ENCODE measurements at places on chromosomes 16 and 17.

DNA sequence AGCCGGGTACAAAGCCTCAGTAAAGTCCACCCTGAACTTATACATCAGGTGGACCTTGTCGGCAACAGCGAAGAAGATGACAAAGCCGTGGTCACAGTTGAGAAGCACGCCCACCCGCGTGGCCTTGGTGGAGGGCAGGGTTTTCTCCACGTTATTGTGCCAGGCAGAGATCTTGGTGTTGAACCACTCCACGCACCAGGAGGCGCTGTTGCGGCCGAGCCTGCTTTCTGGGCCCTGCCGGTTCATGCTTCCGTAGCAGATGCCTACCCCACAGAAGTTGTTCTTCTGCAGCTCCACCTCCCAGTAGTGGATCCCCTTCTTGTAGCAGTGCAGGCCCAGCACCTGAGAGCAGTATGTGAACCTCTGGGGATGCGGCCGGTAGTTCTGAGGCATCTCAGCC, 22.1 kb downstream of the TRIM25 start:
- no peak for DNase-seq

DNA sequence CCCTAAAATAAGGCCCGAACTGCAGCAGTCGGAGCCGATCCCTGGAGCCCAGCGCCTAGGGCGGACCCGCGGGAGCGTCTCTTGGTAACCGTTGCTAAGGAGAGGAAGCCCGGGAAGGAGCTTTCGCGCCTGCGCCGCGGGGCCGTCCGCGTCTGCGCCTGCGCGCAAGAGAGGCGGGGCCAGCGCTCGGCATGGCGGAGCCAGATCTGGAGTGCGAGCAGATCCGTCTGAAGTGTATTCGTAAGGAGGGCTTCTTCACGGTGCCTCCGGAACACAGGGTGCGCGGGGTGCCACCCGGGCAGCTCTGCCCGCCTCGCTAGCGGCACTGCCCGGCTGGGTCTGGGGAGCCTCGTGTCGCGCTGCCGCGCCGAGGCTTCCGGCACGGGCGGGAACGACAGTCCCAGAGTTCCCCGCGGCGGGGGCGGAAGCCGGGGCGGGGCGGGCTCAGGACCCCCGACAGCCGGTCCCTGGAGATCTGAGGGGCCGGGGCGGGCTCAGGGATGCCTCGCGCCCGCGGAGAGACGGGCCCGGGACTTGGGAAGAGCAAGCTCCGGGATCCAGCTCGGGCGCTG, at the start of gene CDK10:
Gene CDK10 (plus strand): TSS at position 170 of the 572 bp plus-strand sequence. CDS start 22 bp downstream, at position 192.
- peak; percentile 89 for DNase-seq

DNA sequence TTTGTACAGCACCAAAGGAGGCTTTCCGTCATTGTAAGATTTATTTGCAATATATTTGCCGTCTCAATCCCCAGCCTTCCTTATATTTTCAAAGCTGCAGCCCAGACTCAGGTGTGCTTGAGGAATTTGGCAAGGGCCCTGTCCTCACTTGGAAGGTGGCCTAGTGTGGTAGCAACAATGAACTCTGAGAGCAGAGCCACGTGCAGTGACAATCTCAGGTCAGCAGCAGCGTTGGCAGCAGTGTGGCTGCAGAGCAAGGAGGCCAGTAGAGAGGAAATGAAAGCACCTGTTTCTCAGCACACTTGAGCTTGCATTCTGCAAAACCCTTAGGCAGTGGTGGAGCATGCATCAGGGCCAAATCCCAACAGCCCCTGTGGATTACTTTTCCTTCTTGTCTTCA, 613.5 kb downstream of the RBFOX1 start:
- DNase-seq = peak; percentile 60

- DNase-seq = no peak
Measured at GRCh38 chr16:11501632-11502031, 85.1 kb downstream of the LITAF start.

DNA sequence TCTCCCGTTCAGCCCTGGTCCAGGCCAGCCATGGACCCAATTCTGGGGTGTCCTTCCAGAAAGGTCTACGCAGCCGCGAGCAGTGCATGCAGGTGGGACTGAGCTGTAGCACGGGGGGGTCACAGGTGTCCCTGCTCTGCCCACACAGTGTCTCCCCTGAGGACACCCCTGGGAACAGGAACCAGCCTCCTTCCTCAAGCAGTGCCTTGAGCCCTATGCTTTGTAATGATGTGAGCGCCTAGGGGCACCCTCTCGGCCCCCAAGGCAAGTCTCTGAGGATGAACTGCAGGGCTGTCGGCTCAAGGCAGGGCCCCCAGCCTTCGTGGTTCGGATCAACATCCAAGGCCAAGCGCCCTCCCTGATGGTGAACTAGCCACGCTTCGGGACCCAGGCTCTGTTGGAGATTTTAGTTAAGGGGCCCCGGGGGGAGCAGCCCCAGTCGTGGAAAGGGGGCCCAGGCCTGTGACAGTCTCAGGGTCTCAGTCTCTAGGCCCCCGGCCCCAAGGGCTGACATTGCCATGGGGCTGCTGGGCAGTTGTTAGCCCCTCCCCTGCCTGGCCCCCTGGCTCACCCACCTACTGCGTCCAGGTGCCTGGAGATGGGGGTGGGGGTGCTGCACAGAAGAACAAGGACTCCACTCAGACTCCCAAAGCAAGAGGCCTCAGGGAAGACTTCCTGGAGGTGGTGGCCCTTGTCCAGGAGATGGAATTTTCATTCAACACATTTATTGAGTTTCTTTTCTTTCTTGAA, 2.3 kb downstream of the IL17C start:
- DNase-seq = no peak

- no peak for DNase-seq
Measured at GRCh38 chr16:24002619-24003018, 166.8 kb downstream of the PRKCB start.

DNA sequence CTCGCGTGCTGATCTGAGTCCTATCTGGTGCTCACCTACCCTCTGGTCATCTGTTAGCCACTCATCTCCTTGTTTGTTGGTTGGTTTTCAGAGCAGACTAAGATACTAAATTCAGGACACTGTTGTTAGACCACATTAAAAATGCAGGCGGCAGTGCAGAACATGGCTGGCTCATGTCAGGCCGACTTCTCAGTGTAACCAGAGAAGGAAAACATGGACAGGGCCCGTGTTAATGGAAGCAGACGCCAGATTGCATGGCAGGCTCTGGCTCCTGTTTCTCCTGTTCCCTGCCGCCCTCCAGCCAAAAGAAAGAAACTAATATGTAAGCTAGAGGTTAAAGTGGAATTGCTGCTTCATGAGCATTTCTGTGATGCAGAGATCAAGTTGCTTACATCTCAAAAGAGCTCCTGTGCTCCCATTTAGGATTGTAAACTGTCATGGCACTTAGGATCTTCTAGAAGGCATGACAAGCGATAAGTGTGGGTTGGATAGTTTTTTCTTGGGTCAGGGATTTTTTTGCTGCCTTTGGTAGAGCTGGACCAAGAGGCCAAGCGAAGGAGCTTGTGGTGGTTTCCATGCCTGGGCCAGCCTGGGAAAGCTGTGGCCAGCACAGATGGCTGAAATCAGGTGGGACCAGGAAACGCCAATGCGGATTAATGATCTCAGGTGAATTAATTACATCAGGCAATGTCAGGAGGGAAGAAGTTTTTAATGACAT, 56.1 kb downstream of the YPEL2 start:
- DNase-seq = no peak

DNA sequence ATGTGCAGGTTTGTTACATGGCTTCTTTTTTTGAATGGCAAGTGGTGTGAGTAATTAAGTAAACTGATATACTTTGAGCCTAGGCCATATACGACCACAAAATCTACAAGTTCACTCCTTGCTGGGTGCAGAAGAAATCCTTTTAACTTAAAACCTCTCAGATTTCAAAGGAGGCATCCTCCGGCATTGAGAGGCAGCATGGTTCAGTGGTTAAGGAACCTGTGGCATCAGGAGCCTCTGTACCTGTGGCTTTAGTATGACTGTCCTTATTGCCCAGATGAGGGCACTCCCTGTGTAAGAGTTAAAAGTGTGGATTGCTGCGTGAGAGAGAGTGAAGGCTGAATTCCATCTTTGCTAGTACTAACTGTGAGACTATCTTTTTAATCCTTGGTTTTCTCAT, 3.3 kb downstream of the NLRP1 start:
- no peak for DNase-seq

DNA sequence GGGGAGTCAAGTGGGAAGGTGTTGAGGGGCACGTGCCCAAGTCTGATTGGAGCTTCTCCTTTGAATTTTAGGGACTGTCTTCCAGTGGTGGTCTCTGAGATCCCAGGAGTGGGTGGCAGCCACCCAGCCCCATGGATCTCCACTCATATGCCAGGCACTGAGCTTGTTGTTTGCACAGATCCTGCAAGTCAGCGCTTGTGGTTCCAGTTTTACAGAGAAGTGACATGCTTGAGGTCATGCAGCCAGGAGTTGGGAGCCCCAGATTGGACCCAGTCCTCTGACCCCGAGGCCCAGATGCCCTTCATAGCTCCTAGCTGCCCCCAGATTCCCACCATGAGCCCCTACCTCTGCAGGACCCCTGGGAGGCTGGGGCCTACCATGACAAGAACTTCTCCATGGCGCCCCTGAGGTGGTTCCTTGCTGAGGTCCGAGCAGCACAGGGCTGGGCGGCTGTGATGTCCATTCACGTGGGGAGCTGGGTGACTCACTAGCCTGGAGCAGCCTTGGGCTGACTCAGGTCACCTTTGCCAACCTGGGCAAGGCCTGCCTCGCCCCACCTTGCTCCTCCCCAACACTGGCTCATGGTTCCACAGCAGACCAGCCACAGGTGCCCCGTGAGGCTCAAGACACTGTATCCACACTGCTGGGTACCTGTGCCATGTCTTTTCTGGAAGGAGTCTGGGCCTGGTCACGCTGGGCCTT, 47.4 kb downstream of the RAI1 start:
- DNase-seq = no peak

GRCh38 chr16:21224800-21225199, 8.7 kb upstream of the ANKS4B start:
- no peak for DNase-seq

DNA sequence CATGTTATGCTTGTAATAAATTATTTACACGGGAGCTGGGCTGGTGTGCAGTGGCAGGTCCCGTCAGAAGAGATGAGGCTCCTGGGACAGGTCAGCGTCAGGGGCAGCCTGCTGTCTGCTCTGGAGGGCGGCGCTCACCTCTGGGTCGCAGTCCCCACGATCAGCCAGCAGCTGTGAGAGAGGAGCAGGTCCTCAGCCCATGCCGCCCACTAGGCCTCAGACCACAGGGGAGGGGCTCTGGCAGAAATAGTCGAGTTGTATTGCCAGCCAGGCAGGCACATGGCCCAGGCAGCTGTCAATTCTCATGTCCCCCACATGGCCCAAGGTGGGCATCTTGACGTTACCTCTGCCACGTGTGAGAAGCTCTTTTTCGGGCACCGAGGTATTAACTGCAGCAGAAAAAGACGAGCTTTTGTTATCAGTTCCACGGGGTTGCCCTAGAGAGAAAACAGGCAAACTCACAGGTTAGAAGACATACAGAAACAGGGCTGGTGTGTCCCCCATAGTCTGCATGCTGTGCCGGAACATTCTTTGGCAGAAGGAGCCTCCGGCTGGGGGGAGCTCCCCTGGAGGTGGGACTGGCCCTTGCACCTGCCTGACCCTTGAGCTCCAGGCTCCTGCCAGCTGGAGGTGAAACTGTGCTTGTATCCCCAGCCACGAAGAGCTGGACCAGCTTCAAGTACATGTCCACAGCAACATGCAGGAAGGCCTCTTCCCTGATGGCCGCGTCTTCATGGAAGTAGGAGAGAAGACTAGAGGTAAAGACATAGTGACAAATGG, 17.4 kb downstream of the ZNF276 start:
- no peak for DNase-seq

- no peak for DNase-seq
Measured at GRCh38 chr16:12406926-12407690, 396.6 kb downstream of the CPPED1 start.

Measured in dorsolateral prefrontal cortex (tissue), 122 donors.